ENCODE measurements at places on chromosomes 1 and 21.

GRCh38 chr1:97385536-97386277 is 535.1 kb downstream of the DPYD start:
- DNase-seq: no peak

- DNase-seq: peak; percentile 45
These were observed at the start of the genes LEPR and LEPROT for GRCh38 chr1:65420590-65421350. Gene LEPR, plus strand, starts transcription at chr1:65420668. Its CDS starts 144,898 bp downstream, at chr1:65565566. Gene LEPROT, plus strand, starts transcription at chr1:65420668. Its CDS starts 57 bp downstream, at chr1:65420725.

GRCh38 chr1:214280386-214281020 is 456 bp upstream of the SMYD2 start:
- DNase-seq: peak; percentile 52

GRCh38 chr1:195933835-195934234 is 674.4 kb downstream of the KCNT2 start:
- no peak for DNase-seq

DNA sequence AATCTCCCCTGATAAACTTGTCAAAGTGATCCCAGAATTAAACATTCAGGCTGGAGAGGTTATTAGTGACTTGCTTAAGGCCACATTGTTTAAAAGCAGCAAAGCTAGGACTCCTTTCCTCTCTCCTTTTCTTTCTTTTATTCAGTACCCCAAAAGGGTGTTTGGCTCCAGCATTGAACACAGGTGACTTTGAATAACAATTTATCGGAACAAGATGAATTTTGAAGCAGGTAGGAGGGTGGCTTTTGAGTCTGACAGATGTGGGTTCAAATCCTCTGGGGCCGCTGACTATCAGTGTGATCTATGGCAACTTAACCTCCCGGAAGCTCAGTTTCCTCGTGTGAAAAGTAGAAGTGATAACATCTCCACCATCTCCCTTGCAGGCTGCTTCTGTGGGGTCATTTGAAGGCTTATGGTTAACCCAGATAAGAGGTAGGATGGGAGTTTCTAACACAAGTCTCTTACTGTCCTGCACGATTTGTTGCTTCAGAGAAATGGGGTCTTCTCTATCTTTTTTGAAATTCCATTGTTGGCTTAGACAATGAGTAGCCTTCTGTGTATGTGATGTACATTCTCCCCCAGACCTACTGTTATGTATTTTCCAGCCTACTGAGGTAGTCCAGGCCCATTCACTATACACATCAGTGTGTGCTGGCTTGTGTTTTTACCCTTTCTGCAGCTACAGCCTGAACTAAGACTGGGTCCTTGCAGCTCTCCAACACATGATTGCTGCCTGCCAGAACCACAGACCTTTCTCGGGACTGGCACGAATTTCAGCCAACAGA is 29.0 kb downstream of the JUN start:
- no peak for DNase-seq

DNA sequence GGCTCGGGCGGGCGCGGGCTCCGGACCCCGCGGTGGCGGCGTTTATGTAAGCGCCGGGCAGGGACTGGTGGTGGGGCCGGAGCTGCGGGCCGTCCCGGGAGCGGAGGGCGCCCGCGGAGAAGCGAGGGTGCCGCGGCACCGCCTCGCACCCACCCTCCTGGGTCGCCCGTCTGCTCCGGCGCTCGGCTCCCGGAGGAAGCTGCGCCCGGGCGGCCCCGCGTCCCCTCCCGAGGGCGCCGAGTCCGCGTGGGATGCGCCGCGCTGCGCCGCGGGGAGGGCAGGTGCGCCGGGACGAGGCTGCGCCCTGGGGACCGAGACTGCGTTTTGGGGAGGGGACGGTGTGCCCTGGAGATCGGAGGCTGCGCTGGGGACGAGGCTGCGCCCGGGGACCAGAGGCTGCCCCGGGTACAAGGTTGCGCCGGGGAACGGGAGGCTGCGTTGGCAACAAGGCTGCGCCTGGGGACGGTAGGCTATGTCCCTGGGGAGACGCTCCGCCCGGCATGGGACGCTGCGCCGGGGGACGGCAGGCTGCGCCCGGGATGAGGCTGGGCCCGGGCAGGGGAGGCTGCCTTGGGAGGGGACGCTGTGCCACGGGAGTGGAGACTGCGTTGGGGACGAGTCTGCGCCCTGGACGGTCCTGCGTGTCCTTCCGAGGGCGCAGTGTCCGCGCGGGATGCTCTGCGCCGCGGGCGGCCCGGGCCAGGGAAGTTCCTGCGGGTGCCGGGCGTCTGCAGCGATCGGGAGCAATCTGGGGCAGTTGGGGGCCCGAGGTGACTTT is 627 bp downstream of the ADARB1 start:
- DNase-seq: no peak

DNA sequence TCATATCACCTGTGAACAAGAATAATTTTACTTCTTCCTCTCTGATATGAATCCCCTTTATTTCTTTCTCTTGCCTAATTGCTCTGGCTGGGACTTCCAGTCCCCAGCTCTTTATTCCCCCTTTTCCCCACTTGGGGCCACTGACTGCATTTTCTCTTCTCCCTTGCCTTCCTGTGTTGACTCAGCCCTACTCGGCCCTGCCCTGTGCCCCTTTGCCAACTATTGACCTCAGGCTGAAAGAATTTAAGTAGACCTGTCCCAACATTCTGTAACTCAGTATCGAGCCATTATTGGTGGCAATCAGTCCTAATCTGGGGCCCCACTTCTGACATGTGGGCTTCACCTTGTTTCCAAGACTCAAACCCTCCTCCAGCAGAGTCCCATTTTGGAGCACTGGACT is 60.6 kb upstream of the STUM start:
- no peak for DNase-seq

GRCh38 chr21:42478504-42478903 is 17.5 kb downstream of the RSPH1 start:
- DNase-seq: no peak

- no peak for DNase-seq
These were observed 36.0 kb downstream of the AHDC1 start for GRCh38 chr1:27567971-27568299.

Measured in renal pelvis (tissue), 12 donors.